ENCODE measurements at places on chromosomes 7 and 10.

DNA sequence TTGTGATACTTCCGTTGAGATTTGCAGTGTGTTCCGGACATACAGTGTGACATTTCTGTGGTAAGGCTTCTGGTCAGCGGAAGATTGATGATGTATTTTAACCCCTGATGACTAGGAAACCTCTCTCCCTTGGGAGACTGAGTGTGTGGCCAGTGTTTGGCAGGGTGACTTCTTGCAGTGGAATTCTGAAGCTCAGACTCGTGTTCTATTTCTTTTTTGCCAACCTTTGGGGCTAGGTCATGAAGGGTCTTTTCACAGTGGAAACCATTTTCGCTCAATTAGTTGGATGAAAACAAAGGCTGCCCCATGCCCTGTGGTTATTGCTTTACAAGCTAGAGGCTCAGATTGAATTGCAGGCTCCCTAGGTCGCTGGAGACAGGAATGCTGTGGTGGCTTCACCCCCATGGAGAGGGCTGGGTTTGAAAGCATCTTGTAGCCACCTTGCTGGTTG is 288.9 kb downstream of the BBS9 start:
- DNase-seq: no peak

DNA sequence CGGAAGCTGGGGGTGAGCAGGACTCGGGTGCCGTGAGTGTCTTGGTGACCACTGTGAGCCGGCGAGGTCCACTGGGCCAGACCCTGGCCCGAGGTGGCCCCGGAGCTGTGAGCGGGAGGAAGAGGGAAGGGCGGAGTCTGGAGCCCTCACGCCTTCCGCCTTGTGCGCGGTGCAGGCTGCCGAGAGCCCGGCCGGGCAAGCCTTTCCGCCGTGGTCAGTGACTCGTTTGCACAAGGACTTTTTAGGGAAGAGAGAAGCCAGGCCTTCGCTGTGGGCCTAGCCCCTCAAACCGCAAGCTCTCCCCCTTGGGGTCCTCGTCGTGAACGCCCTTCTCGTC is 40.9 kb upstream of the ZNF32 start:
- DNase-seq: no peak

DNA sequence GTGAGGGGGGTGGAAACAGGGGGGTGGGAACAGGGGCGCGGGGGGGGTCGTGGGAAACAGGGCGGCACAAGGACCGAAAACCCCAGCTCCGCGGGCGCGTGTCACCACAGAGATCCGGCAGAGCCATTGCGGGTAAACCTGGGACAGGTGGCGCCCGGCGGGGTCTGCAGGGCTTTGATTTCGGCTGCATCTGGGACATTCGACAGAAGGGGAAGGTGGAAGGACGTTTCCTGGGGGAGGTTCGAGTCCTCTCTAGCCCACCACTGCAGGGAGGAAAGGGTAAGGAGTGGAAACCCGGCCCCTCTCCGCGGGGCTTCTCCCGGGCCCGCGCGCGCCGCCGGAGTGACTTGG is 7.5 kb downstream of the NKX2-3 start:
- DNase-seq: no peak

GRCh38 chr10:101902032-101902819 is 58.6 kb upstream of the KCNIP2 start:
- DNase-seq: no peak

- DNase-seq: no peak
Observed at GRCh38 chr7:18320971-18321567, 174.5 kb upstream of the HDAC9 start.

DNA sequence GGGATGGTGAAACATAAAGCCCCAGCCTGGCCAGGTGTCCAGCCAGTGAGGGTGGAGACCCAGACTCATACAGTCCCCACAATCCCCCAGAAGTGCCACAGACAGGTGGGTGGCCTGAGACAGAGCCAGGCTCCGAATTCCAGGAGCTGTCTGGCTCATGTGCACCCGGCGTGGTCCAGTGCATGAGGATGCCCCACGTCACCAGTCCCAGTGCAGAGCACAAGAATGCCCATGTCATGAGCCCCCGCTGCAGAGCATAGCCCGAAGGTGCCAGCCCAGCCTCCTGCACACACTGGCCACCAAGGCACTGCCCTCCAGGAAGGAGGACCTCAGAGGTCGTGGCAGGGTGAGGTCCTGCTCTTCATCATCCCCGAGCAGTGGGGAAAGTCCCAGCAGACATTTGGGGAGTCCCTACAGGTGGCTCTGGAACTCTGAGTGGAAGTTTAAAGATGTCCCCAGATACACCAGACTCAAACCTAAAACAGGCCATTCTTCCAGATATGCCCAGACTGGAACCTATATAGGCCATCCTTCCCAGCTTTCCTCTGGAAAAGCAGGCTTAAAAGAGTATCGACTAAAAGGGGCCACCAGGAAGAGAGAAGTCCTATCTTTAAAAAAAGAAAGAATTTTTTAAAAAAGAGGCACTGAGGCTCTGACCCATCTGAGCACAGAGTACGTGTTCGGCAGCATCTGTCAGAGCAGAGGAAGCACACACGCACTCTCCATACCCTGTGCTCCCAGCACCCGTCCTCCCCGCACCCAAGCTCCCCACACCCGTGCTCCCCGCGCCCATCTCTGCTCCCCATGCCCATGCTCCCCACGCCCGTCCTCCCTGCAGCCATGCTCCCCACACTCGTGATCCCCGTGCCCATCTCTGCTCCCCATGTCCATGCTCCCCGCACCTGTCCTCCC is 11.5 kb downstream of the DIP2C start:
- DNase-seq: no peak

- DNase-seq: peak; percentile 47
Observed at GRCh38 chr10:102117391-102118159, 2.6 kb downstream of the LDB1 start.

- no peak for DNase-seq
Observed at GRCh38 chr7:43729924-43730248, 563 bp upstream of the COA1 start.

DNA sequence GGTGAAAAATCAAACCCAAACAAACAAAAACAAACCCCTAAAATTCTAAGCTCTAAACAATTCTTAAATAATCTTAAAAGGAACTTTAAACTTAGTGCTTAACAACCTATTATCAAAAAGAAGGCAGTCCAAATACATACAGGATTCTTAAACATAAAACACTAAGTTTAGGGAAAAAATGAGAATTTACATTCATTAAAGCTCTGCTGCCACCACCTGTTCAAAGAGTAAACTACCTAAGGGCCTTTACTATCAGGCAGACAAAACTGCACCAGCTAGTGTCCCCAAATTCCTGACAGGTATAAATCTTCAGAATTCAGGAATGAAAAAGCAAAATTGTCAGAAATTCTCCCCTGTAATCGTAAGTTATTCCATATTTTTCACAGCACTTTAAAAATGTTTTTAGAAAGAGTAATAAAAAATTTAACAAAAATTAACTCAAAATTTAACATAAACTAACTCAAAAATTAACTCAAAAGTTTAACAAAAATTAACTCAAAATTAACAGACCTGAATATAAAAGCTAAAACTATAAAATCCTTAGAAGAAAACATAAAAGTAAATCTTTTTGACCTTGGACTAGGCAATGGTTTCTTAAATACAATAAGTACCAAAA is 55.1 kb downstream of the PDZD8 start:
- no peak for DNase-seq

- no peak for DNase-seq
Observed at GRCh38 chr10:78787125-78787524, 281.6 kb upstream of the ZMIZ1 start.

DNA sequence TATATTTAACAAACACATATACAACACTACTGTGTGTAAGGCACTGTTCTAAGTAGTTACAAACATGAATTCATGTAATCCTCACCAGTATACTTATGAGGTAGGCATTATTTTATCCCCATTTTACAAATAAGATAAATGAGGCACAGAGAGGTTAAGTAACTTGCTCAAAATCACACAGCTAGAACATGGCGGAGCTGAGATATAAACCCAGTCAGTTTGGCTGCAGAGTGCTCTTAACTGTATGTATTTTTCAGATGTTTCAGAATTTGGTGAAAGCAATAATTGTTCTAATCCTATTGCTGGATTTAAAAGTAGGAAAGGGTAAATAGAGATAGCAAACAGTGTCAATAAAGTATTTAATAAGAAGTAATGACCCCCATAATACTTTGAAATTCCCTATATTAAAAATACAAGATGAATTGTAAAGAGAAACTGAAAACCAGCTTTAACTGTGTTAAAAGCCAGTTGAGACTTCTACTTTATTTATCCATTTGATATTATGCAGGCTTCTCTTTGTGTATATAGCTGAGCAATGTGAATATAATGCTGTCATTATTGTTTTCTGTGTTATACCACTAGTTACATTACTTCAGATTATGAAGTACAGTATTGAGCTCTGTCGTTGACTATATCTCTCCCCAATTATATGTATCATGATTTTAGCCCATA is 32.3 kb upstream of the RPA3 start:
- no peak for DNase-seq

- DNase-seq: no peak
Observed at GRCh38 chr10:26217396-26218086, 967 bp downstream of the GAD2 start.

GRCh38 chr10:99555371-99555770 is 22.6 kb downstream of the NKX2-3 start:
- no peak for DNase-seq

- DNase-seq: no peak
Observed at GRCh38 chr10:27744802-27745731, 552 bp downstream of the MKX start.

DNA sequence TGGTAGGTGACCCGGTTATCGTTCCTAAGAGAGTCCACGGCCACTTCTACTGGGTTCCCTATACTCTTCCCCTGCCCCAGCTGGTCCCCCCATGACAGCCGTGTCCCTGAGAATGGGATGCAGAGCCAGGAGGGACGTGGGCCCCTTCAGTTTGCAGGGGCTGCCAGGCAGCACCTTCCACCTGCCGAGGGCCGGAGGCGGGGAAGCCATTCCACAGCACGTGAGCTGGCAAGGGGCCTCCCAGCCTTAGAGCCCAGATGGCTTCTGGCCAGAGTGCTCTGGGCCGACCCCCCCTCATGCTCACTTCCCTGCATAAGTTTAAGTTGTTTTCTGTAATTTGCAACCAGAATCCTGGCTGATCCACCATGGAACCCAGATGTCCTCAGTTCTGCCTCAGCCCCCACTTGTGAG is 39.0 kb downstream of the DIP2C start:
- DNase-seq: no peak

- no peak for DNase-seq
Observed at GRCh38 chr10:112426111-112426510, 20.6 kb downstream of the ZDHHC6 start.

- no peak for DNase-seq
Observed at GRCh38 chr7:38280000-38280399, 6.6 kb upstream of the TARP start.

- no peak for DNase-seq
Observed at GRCh38 chr10:11080564-11080984, 62.9 kb downstream of the CELF2 start.

- no peak for DNase-seq
Observed at GRCh38 chr10:23448802-23449570, 10.1 kb downstream of the OTUD1 start.

GRCh38 chr10:64430690-64431323 is 909.6 kb downstream of the REEP3 start:
- no peak for DNase-seq

Measured in stimulated activated CD4-positive, alpha-beta T cell treated with anti-CD3 and anti-CD28 coated beads, Interleukin-1b, Interleukin-23, amount 100 ng/mL, for 24 hours (primary cell).